ENCODE measurements at places on chromosomes 16 and 17.

DNA sequence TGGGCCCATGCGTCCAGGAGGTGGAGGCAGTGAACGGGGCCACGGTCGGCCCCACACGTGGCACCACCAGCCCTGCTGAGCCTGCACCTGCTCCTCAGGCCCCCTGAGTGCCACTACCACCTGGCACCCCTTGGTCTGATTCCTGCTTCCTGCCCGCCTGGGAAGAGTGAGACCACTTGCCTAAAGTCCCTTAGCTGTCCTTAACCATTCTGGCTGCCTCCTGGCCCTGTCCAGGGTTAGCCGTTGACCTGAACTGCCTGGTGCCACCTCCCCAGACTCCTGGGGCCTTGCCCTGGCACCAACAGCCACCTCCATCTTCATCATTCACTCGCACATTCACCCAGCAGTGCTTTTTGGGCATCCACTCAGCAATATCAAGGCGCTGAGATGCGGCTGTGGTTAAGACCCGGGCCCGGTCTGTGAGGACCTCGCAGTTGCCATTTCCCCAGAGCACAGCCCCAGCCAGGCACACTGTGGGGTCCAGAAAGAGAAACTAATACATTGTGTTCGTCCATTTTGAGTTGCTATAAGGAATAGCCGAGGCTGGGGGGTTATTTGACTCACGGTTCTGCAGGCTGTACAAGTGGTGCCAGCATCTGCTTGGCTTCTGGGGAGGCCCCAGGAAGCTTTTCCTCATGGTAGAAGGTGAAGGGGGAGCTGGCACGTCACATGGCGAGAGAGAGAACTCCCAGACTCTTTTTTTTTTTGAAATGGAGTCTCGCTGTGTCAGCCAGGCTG is 318.4 kb downstream of the SEC14L1 start:
- DNase-seq = no peak

- DNase-seq = no peak
Measured at GRCh38 chr16:55478827-55479429, at the start of gene MMP2. Gene MMP2 (plus strand): TSS chr16:55479198. CDS start chr16:55479480, 282 bp downstream.

GRCh38 chr16:66958857-66959703 is 2.0 kb upstream of the CES3 start:
- DNase-seq = no peak

DNA sequence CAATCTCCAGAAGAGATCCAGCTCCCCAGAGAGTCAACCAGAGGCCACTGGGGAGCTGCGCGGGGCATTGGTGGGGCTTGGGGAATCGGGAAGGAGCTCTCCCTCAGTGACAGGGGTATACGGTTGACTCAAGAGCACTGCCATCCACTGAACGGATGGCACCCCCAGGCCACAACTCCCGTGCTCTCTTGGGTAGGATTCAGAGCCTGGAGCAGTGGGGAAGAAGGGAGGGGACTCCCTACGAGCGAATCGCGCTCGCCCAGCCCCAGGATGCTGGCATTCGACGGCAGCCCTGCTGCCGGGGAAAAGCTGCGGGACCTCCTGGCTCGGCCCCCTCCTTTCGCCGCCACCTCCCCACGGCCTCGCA is 473 bp upstream of the TPPP3 start:
- DNase-seq = no peak
